Chondrocyte (in vitro differentiated cells): ENCODE measurements at places on chromosomes 3 and 15. TPM values are rescaled to one million over a fixed set of nuclear protein-coding genes. Genes with fewer than 3 reads are reported as not detected.

Gene TMCO5A
- total RNA-seq: not detected in 3 replicates

Gene ECT2
- total RNA-seq: 16.9 to 18.9 TPM (median 17.2 TPM) in 3 replicates

Gene C3orf22
- not detected in 3 replicates for total RNA-seq

Gene THRB
- 3.1 to 3.8 TPM (median 3.5 TPM) in 3 replicates for total RNA-seq

Gene SLC12A1
- total RNA-seq: not detected in 3 replicates
